Memory B cell (primary cell): ENCODE measurements at places on chromosomes 5 and 9.

GRCh38 chr9:109315480-109316206 is 5.2 kb downstream of the EPB41L4B start:
- no peak for DNase-seq

- DNase-seq: no peak
These were observed 271.1 kb downstream of the DENND1A start for GRCh38 chr9:123658792-123659191.

GRCh38 chr5:34496701-34497469 is 159.2 kb upstream of the RAI14 start:
- no peak for DNase-seq

DNA sequence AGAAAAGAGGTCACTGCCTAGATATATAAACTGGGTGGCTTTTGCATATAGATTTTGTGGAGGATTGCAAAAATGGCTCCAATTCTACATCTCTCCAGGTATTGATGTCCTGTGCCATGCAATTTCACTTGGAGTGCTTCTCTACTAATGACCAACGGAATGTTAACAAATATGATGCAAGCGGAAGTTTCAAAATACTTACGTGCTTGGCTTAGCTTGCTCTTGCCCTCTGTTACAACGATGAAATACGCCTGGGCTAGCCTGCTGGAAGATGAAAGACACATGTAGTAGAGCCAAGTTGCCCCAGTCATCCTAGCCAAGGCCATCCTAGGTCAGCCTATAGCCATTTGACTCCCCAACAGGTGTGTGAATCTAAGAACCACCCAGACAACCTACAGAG is 3.6 kb upstream of the POC5 start:
- DNase-seq: no peak

- DNase-seq: no peak
These were observed 38.3 kb upstream of the TRMT10B start for GRCh38 chr9:37715260-37715659.

DNA sequence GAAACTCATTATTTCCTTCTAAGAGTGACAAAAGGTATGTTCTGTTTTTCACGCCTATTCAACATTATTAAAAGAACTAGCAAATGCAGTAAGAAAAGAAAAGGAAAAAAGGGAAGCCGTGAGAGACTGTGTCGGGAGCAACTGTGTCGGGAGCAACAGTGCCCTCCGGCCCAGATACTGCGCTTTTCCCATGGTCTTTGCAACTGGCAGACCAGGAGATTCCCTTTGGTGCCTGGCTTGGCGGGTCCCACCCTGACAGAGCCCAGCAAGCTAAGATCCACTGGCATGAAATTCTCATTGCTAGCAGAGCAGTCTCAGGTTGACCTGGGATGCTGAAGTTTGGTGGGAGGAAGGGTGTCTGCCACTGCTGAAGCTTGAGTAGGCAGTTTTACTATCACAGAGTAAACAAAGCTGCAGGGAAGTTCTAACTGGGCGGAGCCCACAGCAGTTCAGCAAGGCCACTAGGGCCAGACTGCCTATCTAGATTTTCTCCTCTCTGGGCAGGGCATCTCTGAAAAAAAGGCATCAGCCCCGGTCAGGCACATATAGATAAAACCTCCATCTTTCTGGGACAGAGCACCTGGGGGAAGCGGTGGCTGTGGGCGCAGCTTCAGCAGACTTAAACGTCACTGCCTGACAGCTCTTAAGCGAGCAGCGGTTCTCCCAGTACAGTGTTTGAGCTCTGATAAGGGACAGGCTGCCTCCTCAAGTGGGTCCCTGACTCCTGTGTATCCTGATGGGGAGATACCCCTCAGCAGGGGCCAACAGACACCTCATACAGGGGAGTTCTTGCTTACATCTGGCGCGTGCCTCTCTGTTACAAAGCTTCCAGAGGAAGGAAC is 1237.4 kb upstream of the CDH18 start:
- DNase-seq: no peak

DNA sequence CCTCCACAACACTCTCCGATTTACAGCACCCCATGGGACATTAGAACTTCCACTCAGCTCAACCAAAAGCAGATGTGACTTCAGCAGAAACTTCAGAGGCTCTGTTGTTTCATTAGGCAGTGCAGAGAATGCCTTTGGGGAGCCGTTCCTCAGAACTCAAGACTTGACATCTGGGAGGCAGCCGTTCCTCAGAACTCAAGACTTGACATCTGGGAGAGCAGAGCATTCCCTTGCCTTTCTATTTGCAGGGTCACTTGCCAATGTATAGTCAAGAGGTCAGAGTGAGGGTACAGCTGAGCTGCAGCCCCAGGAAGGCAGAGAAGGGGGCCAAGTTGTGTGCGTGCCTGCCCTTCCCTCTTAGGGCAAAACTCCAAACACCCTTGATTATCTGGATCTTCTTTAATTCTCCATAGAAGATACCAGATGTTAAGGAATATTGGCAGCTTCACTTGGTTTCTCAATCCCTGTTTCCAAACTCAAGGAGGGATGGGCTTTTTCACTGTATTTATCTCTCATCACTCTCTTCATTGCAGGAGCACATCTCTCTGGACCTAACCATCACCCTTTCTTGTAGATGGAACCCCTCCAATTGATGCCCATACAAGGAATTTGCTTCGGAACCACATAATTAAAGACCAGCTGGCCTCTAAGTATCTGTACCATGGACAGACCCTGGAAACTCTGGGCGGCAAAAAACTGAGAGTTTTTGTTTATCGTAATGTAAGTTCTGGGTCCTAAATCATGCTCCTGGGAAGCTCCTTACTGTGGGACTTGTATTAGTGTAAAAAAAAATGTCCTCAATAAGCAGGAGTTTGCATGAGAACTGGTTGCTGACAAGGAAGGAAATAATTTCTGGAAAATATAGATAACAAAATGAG is 25.6 kb downstream of the TGFBI start:
- no peak for DNase-seq

- no peak for DNase-seq
These were observed 632 bp downstream of the UBAP1 start for GRCh38 chr9:34179213-34180136.

DNA sequence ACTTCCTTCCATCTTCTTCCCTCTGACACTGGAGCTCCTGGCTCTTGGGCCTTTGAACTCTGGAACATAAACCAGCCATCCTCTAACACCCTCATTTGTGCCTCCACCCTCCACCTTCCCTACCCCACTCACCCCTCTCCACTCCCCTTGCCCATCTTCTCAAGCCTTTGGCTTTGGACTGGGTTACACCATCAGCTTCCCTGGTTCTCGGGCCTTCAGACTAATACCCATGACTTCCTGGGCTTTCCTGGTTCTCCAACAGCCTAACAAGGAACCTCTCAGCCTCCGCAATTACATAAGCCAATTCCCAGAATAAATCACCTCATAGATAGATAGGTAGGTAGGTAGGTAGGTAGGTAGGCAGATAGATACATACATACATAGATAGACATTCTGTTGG is 67.1 kb downstream of the FREM1 start:
- no peak for DNase-seq

DNA sequence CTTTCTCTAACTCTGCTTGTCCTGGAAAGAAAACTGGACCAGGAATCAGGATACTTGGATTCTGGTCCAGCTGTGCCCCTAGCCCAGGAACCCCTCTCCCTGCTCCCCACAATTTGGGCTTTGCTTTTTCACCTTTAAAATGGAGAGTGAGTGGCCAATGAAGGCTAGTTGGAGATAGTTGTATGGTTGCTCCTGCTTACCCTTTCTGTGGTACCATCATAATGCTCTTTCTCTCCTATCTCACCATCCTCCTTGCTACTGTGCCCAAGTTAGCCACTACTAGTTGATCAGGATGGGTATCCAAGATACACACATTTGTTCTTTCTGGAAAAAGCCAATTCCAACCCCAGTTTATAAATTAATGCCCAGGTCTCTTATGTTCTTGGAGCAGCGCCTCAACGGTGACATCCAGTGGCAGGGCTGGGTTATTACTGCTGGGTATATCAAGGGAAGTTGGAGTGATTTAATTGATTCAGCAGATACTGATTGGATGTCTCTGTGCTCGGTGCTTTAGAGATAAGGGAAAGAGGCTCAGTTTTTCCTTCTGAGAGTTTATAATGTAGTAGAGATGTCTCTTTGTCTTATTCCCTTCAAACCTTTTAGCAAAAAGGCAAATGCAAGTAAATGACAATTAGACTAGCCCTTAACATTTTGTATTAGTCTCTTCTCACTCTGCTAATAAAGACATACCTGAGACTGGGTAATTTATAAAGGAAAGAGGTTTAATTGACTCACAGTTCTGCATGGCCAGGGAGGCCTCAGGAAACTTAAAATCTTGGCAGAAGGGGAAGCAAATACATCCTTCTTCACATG is 38.5 kb downstream of the FAXDC2 start:
- peak; percentile 61 for DNase-seq

DNA sequence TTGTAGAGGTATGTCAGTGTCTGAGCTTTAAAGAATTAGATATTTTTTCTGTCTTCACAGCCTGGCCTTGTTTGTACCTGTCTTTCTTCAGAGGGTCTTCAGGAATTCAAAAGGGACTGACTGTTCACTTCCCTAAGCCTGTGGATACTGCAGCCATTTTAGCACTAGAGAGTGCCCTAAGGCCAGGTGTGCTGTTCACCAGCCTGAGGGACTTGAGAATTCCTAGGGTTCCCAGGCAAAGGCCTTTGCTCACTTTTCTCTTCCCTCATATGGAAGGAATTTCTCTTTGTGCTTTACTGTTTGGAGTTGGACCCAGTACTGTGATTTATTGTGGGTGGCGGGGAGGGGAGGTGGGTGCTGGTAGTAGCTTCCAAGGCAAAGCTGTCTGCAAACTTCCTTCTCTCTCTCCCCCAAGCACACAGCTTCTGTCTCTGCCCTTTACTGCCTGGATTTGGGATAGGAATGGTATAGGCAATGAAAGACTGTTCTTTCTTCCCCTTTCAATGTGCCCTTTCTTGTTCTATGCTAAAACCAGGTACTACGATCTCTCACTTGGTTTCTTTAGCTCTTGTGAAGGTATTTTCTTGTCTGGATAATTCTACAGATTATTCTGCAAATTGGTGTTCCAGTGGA is 9.7 kb upstream of the LRRC70 start:
- no peak for DNase-seq

DNA sequence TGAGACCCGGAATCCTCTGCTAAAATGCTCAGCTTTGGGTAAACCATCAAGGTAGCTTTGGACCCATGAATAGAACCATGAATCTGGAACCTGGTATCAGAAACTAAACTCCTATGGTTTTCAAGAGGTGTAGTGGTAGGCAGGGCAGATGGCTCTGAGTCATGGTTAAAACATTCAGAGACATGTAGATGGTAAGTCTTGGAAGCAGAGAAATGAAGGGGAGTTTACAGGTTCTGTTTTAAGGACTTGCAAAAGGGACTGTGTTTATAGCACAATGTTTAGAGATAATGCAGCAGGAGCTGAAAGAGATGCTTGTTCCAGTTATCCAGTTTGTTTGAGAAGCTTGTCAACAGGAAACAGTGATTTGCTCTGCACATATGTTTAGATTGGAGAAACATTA is 36.0 kb upstream of the FBN2 start:
- no peak for DNase-seq

DNA sequence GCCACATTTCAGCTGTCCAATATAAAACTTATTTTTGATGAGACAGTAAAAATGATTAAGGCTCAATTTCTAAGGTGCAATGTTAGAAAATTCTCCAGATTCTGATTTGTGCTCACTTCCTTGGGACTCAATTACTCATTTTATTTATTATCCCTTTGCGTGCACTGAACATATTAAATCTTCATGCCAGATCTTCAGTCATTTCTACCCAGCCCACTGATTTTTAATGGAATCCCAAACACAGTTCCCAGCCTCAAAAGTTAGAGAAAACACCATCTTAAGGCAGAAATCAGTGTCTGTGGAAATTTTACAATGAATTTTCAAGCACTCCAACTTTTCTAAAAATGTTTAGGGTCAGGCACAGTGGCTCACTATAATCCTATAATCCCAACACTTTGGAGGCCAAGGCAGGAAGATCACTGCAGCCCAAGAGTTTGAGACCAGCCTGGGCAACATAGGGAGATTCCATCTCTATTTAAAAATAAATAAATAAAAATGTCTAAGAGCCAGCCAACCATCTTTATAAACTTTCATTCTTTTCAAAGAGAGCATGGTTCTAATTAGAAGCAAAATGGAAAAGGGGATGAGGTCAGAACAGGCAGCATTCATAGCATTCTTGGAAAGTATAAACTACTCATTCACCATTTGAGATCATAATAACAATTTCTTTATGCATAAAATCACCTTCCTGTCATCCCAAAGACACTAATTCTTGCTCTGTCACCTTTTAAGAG is 53.7 kb downstream of the TLE1 start:
- DNase-seq: no peak

DNA sequence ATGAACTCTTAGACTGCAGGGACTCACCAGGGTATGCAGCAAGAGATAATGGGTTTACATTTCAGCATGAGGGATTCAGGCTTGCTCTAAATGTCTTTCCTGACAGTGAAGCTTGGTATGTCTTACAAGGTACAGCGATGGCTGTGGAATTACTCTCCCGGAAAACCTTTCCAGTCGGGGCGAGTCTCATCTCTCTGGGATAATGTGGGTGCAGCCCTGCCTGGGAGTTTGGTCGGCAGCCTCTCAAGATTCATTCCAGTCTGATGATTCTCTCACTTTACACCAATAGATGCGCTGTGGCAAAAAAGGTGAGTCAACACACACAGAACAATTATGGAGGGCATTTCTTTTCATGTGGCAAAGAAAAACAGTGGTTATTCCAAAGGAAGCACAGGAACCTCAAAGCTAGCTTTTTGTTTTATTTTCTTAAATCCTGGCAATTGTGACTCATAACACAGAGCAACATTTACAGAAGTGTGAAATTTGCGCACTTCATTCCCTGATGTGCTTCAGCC is 190.3 kb downstream of the DCP2 start:
- no peak for DNase-seq

- DNase-seq: no peak
These were observed 49.9 kb upstream of the TTC23L start for GRCh38 chr5:34789021-34789531.

DNA sequence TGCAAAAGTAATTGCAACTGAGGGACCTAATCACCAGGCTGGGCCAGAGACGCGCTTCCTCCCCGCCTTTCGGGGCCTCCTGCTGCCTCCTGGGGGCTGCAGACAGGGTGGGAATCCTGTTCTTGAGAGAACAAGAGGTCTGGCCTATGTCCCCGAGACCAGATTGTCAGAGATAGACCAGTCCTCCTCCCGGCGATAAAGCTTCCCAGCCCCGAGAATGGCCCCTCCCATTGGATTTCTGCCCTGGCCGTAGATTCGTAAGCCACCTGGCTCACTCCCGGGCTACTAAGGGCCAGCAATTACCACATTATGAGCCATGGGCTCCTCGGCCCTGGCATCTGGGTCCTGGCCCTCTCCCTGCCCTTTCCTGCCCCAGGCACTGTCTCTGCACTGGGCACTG is 70.4 kb downstream of the HRH2 start:
- no peak for DNase-seq
